ENCODE measurements at places on chromosomes 11 and 22. TPM values are rescaled to one million over a fixed set of nuclear protein-coding genes. Genes with fewer than 3 reads are reported as not detected.

DNA sequence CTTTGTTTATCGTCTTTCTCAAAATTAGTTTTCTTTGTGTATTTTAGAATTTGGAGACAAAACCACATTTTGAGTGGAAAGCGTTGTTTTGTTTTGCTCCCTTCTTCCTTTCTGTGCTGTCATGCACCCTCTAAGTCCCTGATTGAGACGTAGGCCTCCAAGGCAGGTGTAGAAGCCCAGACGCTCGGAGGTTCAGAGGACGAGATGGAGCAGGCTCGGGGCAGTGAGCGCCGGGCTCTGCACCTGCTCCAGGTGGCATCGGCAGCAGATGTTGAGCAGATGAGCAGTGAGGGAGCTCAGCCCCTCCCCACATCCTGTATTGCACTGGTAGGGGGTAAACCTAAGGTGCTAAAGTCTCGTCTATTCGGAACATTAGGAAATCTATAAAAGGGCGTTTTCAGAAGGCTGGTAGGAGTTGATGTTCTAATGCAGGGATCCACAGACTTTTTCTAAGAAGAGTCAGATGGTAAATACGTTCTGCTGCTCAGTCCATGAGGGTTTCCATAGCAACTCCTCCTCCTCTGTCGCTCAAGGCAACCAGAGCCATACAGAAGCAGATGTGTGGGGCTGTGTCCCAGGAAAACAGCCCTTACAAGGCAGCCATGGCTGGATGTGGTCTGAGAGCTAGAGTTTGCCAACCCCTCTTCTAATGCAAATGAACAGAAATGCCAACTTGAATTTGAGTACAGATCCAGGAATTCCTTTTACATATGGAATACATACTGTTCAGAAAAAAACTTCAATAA, 724.2 kb downstream of the BRD1 start:
- no peak overlapping the region for H3K4me3 ChIP-seq
- no peaks in the 10 kb centered on the region for H3K4me1 ChIP-seq
- no peaks in the 10 kb centered on the region for H3K36me3 ChIP-seq
- H3K27me3 ChIP-seq: no peaks in the 10 kb centered on the region
- no peak for DNase-seq

The APOA1 gene
- polyA plus RNA-seq: 0.29 TPM

The FAM180B gene
- not detected for polyA plus RNA-seq

- no peaks in the 10 kb centered on the region for H3K27me3 ChIP-seq
- H3K4me3 ChIP-seq: no peak overlapping the region
- H3K27ac ChIP-seq: peak overlapping the region; percentile 77
- H3K36me3 ChIP-seq: no peaks in the 10 kb centered on the region
- H3K4me1 ChIP-seq: peaks cover 48% of the 10 kb centered on the region
These were observed 5.6 kb downstream of the STARD10 start for GRCh38 chr11:72788241-72788640.

DNA sequence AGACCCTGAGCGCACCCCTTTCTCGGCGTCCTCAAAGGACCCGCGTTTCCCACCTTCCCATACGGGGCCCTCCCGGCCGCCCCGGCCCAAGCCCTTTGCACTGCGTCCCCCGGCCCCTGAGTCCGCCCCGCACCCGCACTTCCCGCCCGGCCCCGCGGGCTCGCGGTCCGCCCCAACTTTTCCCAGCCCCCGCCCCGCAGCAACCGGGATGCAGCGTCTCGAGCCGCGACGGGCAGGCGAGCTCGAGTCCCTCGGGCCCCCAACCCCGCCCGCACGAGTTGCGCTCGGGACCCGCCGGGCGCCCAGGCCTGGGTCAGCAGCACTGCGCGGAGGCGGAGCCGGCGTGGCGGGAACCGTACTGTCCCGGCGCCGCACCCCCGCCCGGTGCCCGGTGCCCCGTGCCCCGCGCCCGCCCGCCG, 371 bp downstream of the SMCO4 start:
- peak overlapping the region; percentile 79 for H3K4me3 ChIP-seq
- DNase-seq: no peak

All from CD14-positive monocyte (primary cell).